ENCODE measurements at places on chromosomes 11 and 22. TPM values are rescaled to one million over a fixed set of nuclear protein-coding genes. Genes with fewer than 3 reads are reported as not detected.

The TSG101 gene
- total RNA-seq: 43.9 TPM

The PHLDA2 gene
- 2.4 TPM for total RNA-seq

The H19 gene
- total RNA-seq: 162 TPM

The POU2AF1 gene
- not detected for total RNA-seq

The MIF gene
- total RNA-seq: 256 TPM

The TRIM6 gene
- total RNA-seq: 3.9 TPM

- DNase-seq: no peak
Observed at GRCh38 chr11:92837595-92837994, 131.9 kb upstream of the MTNR1B start.

GRCh38 chr11:67409781-67410368 is 5.6 kb upstream of the CARNS1 start:
- no peak for DNase-seq

DNA sequence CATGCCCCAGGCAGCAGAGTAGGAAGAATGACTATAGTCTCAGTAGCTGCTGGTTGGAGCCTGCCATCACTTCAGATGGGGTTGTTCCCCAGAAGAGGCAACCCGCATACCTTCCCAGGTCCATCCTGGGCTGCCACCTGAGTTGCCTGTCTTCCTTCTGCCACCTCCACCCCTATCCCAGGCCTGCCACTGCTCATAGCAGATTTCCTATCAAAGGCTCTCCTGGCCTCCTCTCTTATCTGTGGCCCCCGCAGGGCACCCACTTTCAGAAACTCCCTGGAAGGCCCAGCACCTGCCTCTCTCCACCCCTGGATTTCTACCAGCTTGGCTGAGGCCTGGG is 649 bp upstream of the NR1H3 start:
- DNase-seq: no peak

DNA sequence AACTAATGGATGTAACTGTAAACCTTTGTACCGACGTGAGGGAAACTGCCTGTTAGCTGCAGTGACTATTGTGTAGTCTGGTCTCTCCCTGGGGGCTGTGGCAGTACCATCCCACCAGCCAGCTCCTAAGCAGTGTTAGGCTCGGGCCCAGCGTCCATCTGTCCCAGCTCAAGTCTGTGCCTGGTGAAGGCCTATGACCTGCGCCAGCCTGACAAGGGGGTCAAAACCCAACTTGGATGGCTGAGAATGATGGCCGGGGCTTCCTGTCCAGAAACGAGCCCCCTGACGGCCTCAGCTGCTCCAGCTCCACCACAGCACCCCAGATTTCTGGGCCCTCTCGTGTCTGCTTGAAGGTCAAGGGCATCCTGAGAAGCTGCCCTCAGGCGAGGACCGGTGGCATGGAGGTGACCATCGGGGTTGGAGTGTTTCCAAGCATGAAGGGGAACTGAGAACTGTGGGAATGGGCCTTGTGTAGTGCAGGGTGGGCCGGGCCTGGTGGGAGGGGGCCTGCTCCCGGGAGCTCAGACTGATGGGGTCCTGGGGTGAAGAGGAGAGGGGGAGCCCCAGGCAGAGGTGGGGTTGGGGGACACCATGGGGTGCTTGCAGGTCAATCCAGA is 14.3 kb upstream of the SPI1 start:
- no peak for DNase-seq

DNA sequence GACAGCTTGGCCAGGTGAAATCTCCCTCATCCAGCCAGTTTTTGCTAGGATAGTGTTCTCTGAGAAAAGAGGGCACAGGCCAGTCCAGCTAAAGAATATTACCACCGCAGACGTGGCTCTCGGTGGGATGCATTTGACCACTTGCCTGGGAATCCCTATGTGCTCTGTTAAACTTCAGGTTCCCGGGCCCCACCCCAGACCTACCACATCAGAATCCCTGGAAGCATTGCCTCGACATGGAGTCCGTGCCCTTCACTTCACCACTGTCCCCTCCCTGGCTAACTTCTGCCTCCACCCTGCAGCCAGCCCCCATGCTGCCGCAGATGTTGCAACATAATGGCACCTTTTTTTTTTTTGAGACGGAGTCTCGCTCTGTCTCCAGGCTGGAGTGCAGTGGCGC is 56.9 kb upstream of the EMID1 start:
- no peak for DNase-seq

DNA sequence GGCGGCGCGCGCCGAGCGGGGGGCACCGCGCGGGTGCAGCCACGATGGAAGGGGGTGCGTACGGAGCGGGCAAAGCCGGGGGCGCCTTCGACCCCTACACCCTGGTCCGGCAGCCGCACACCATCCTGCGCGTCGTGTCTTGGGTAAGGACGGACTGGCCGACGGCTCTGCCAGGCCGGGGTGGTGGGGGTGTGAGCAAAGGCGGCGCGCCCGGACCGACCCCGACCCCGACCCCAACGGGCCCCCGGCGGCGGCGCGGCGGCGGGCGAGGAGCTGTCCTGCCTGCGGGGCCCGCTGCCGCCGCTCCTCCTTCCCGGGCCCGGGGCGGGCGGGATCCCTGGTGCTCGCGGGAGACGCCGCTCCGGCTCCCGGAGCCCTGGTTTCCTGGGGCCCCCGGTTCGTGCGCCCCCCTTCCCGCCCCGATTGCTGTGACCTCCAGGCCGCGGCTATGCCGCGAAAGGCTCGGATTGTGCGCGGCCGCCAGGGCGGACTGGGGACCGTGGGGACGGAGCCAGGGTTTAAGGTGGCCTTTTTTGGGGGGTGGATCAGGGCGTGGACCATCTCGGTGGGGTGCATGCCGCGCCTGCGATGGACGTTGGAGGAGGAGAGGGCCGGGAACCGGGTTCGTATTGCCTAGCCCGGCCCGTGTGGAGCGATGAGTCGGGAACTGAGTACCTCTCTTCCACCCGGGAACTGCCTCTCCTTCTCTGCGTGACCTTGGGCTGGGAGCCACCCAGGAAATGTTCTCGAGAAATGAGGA is at the start of gene SYNGR1:
TSS of gene SYNGR1 (plus strand) at position 25 of the 760 bp plus-strand sequence. CDS start at position 45, 20 bp downstream.
- DNase-seq: no peak

- no peak for DNase-seq
Observed at GRCh38 chr11:34149274-34149673, 43.8 kb downstream of the NAT10 start.

DNA sequence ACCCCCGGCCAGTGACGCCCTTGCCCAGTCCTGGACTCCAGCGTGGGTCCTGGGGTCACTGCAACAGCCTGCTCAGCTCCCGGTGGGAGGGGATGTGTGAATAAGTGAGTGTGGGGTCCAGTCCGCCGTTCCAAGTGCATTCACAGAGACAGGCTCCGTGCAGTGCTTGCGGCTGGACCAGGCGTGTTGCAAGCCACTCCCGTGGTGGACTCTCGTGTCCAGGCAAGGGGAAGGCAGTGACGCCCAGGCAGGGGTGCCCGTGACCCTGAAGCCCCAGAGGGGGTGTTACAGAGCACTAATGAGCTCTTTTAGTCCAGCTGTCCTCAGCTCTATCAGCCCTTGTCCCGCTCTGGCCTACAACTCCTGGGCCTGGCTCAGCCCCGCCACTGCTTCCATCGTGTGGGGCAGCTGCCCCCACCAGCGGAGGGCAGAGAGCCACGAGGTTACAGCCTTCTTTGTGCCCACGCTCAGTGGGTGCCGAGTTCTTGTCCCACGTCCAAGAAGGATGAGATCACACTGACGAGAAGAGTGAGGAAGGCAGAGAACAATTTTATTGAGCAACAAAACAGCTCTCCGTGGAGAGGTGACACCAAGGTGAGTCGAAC is 1807.5 kb downstream of the LRRC4C start:
- no peak for DNase-seq

DNA sequence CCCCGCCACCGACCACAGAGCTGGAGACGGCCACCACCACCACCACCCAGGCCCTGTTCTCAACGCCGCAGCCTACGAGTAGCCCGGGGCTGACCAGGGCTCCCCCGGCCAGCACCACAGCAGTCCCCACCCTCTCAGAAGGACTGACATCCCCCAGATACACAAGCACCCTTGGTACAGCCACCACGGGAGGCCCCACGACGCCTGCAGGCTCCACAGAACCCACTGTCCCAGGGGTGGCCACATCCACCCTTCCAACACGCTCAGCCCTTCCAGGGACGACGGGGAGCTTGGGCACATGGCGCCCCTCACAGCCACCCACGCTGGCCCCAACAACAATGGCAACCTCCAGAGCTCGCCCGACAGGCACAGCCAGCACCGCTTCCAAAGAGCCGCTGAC is 18.8 kb downstream of the MUC5B start:
- no peak for DNase-seq

DNA sequence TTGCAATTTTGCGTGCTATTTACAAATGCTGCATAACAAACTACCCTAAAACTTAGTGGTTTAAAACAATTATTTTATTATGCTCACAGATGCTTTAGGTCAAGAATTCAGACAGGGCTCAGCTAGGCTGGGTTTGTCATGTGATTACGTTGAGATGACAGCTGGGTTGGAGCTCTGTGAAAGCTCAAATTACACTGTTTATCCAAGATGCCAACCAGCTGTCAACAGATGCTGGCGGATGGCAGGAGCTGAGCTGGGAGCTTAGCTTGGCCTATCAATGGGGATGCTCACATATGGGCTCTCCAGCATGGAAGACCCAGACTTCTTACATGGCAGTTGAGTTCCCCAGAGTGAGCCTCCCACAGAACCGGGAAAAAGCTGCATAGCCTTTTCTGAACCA is 62.7 kb downstream of the STK33 start:
- no peak for DNase-seq

- DNase-seq: no peak
Observed at GRCh38 chr11:124320097-124320496, at the start of gene OR8D2. OR8D2 (minus strand) TSS chr11:124320197; CDS start chr11:124320197, 0 bp downstream.

All from dermis microvascular lymphatic vessel endothelial cell (primary cell).